ENCODE measurements at places on chromosomes 6 and 20.

DNA sequence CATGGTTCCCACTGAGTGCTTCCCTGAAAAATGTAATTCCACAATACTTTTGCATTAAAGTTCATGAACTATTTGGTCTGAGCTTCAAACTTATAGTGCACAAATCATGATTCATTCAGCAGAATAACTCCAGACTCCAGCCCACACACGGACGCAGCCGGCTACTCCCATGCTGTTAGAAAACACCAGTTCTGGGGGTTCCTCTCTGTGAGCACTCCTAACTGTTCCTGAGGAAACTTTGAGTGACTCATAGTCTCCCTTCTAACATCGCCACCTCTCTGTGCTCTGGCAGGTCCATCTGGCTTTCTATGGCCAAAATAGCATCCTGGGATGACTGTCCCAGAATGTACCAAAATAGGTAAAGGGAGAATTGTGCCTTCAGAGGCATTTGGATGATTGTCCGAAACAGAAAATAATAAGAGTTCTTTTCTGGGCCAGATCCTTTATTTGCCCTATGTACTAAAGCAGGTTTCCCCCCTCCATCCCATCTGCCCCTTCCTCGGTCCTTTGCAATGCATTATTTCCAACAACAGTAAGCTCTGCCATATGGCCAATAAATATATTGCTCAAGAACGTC is 32.3 kb upstream of the LY86 start:
- DNase-seq, result no peak

- no peak for DNase-seq
These were observed 3.5 kb upstream of the SLC44A4 start for GRCh38 chr6:31882344-31882743.

- DNase-seq, result no peak
These were observed 32.5 kb upstream of the MEI4 start for GRCh38 chr6:77620278-77620882.

DNA sequence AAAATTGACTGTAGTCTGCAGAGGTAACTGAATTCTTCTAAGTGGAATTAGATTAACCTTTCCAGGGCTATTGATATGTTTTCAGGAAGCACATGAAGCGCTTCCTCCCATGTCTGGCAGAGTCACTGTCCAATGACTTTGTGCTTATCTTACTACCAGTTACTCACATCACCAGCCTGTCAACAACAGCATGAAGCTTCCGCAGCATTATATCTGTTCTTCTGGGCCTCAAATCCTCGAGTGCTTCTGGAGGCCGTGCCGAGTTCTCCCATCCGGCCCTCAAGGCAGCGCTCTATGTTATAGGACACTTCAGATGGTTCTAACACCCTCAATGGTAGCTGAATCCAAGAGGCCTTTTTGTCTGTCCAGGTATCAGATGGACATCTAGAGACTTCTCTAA is 33.2 kb downstream of the PSMG4 start:
- DNase-seq, result no peak

GRCh38 chr6:88380083-88380482 is 213.9 kb upstream of the CNR1 start:
- DNase-seq, result no peak

DNA sequence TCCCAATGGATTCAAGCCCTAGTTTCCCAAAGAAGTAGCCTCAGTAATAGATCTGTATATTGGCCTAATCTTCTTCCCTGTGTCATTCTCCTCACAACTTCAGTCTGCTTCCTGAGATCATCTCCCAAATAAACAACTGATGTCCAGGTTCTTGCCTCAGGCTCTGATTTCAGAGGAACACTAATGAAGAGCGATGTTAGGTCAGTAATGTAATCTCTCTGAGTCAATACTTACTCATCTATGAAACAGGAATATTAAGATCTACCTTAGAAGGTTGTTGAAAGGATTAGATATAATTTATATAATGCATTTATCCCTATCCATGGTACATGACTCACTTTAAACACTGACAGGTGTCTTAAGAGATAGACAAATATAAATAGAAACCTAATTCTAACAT is 246.0 kb upstream of the FLRT3 start:
- no peak for DNase-seq

DNA sequence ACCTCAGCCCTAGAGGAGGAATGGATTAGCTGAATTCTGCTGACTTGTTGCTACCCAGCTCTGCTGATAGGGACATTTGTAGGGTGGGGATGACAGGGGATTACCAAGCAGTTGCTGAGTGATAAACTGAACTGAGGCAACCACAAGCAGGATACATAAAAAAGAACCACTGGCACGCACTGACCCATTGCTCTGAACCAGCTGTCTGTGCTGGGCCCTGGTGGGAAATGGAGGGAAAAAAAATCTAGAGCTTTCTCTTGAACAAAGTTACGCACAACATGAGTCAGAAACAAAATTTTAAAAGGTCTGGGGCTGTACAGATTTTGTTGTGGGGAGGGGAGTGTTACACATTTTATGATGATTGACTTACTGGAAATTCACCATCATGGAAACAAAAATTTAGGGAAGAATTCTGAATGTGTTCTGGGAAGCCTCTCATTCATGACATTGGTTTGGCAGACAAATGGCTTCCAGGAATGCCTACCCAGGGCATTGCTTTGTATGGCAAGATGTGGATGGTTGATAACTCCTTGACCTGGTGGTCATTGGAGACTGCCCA is 37.7 kb downstream of the FOXO3 start:
- no peak for DNase-seq

Data from CD4-positive, alpha-beta T cell treated with Interleukin-10 for 1 hour (primary cell).